ENCODE measurements at places on chromosomes 7 and 10.

DNA sequence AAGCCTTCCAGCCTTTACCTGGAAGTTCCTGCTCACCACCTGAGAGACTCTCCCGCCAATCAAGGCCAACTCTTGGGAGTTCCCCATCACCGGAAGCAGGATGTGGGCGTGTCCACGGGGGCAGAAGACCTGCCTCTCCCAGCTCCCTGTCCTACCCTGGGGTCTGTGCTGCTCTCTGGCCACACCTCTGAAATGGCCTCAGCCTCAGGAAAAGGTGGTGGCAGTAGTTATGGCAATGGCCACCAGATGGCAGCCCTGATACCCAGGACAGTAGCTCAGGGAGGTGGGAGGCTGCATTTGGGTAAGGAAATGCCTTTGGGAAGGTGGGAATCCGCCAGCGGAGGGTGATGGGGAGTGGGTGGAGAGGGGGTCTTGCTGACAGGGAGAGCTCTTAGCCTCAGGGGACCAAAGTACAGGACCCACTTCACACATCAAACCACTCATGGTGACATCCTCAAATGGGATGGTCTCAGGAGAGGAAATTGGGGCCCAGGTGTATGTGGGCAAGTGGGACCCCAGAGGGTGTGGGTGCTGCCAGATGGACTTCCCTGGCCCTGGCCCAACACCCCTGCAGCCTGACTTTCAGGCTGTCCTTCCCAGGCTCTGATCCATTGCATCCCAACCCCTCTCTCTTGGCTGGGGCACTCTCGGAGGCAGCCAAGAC, 33.9 kb downstream of the KAZALD1 start:
- peak; percentile 83 for DNase-seq

DNA sequence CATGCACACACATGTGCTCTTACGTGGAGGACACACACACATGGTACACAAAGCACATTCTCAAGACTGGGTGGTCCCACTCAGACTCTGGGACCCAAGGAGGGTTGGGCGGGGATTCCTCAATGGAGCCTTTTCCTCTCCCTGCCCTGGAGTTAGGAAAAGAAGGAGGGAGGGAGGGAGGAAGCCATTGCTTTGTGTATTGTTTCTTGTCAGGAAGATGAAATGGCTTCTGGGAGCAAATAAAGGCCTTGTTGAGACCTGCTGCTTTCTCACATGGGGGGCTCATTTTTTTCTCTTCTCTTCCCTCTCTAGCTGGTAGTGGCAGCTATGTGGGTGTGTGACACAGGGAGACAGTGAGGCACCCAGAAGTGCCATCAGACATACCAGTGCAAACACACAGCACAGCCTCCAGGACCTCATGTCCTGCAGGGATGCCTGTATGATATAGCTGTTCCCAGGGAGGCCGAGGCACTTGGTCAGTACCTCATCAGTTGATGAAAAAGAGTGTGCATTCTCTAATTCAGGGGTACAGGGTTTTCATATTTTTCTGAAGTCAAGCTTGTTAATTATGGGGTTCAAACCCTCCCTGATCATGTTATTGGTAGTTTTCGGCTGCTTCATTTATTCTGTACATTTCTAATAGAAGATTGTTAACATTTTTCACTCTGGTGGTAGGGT, 5.7 kb downstream of the AQP1 start:
- DNase-seq = no peak

- DNase-seq = peak; percentile 45
Observed at GRCh38 chr7:157016352-157017041, 6.0 kb upstream of the MNX1 start.

GRCh38 chr7:2088801-2089200, 143.9 kb downstream of the MAD1L1 start:
- DNase-seq = no peak

- no peak for DNase-seq
Observed at GRCh38 chr7:157700231-157701005, 363.6 kb downstream of the DNAJB6 start.

All from activated CD4-positive, alpha-beta T cell treated with anti-CD3 and anti-CD28 coated beads, Interleukin-2, Interleukin-6, amounts not matched to agents 100 ng/mL and 50 ng/mL, durations not matched to agents 16 hours and 8 hours (primary cell).